ENCODE measurements at places on chromosomes 2 and 18. TPM values are rescaled to one million over a fixed set of nuclear protein-coding genes. Genes with fewer than 3 reads are reported as not detected.

DNA sequence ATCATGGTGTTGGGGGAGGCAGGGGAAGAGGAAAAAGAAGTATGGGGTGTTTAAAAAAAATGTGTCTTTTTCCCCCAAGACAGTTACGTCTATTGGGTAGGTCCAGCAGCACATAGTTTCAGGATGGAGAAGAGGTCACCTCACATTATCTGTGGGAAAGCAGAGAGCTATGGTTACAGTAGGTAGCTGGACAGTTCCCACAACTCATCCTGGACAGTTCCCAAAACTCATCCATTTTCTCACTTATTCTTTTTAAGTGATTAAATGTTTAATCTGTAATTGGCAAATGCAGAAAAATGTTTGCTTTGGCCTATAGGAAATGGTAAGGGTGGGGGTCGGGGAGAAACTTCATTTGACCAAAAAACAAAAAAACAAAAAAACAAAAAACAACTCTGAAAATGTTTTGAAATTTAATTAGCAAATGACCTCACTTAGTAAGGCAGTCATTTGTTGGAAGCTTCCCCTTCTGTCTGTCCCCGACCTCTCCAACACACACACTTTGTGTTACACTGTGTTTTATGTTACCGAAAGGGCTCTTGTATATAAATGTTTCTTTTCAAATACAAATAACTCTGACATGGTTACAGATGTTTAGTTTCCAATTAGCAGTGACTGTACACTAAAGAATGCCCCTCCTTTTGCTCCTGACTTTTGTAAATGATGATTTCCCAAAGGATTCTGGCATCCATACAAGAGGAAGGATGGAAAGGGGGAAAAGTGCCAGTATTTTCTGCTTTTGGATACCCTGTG, 173.3 kb upstream of the ZFP36L2 start:
- H3K27me3 ChIP-seq, result no peaks in the 10 kb centered on the region
- H3K36me3 ChIP-seq, result 0 out of 2 replicates have a peak, but pooled peaks cover 2% of the 10 kb centered on the region
- peaks cover 29% of the 10 kb centered on the region for H3K4me1 ChIP-seq
- no peak for DNase-seq

- no peak for DNase-seq
- no peaks in the 10 kb centered on the region for H3K36me3 ChIP-seq
- no peak overlapping the region for H3K27ac ChIP-seq
- peaks cover 11% of the 10 kb centered on the region for H3K27me3 ChIP-seq
- H3K4me3 ChIP-seq, result no peak overlapping the region
- peaks cover 30% of the 10 kb centered on the region for H3K4me1 ChIP-seq
Observed at GRCh38 chr2:26570083-26570430, 71.1 kb downstream of the CIB4 start.

- peak; percentile 6 for DNase-seq
- no peaks in the 10 kb centered on the region for H3K36me3 ChIP-seq
- no peak overlapping the region for H3K27ac ChIP-seq
Observed at GRCh38 chr2:240929364-240930095, 23.4 kb downstream of the CROCC2 start.

GRCh38 chr18:75170916-75171315, 38.0 kb downstream of the PTGR3 start:
- no peaks in the 10 kb centered on the region for H3K27me3 ChIP-seq
- DNase-seq, result no peak
- peaks cover 16% of the 10 kb centered on the region for H3K4me1 ChIP-seq

DNA sequence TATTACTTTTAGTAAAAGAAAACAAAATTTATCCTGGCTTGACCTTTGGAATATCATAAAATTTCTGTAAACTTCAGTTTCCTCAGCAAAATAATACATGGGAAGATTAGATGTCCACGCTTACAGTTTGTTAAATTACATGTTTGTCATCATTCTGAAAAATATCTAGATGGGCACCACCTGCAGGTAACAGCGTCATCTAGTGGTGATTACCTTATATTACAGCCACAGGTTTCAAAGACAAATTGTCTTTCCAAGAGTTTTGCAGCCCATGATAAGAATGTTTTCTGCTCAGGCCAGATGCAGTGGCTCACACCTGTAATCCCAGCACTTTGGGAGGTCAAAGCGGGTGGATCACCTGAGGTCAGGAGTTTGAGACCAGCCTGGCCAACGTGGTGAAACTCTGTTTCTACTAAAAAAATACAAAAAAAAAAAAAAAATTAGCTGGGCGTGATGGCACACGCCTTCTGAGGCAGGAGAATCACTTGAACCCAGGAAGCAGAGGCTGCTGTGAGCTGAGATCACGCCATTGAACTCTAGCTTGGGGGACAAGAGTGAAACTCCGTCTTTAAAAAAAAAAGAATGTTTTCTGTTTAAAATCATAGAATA, 96.3 kb upstream of the RASGRP3 start:
- no peak overlapping the region for H3K27ac ChIP-seq
- no peaks in the 10 kb centered on the region for H3K27me3 ChIP-seq
- H3K4me3 ChIP-seq, result no peak overlapping the region
- DNase-seq, result no peak

- H3K36me3 ChIP-seq, result no peaks in the 10 kb centered on the region
- no peak for DNase-seq
- H3K4me3 ChIP-seq, result no peak overlapping the region
- H3K27ac ChIP-seq, result no peak overlapping the region
Observed at GRCh38 chr2:75892490-75892889, 181.8 kb upstream of the GCFC2 start.

- H3K4me1 ChIP-seq, result 0 out of 2 replicates have a peak, but pooled peaks cover 3% of the 10 kb centered on the region
- H3K4me3 ChIP-seq, result no peak overlapping the region
- H3K27me3 ChIP-seq, result no peaks in the 10 kb centered on the region
- DNase-seq, result no peak
Observed at GRCh38 chr18:12426924-12427323, 19.2 kb downstream of the PRELID3A start.

DNA sequence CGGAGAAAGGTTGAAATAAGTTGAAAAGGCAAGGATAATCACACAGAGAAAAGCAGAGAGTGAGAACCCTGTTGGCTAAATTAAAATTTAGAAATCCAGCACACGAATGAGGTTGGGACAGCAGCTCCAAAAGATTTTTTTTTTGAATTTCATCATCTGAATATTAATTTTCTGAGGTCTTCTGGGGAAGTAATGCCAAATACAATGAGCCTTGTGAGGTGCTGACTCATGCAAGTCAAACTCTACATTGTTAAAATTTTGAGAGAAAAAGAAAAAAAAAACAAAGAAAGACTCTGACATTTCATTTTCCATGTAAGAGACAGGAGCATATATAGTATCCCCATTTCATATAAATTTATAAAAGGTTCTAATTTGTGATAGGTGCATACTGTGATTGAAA, 614.2 kb upstream of the CDH2 start:
- peaks cover 14% of the 10 kb centered on the region for H3K4me1 ChIP-seq
- no peak overlapping the region for H3K4me3 ChIP-seq
- H3K27ac ChIP-seq, result no peak overlapping the region
- no peak for DNase-seq
- no peaks in the 10 kb centered on the region for H3K36me3 ChIP-seq
- no peaks in the 10 kb centered on the region for H3K27me3 ChIP-seq

GRCh38 chr2:61750624-61751023, 103.2 kb downstream of the FAM161A start:
- no peaks in the 10 kb centered on the region for H3K4me1 ChIP-seq
- H3K27ac ChIP-seq, result no peak overlapping the region
- H3K36me3 ChIP-seq, result no peaks in the 10 kb centered on the region
- no peak overlapping the region for H3K4me3 ChIP-seq
- no peaks in the 10 kb centered on the region for H3K27me3 ChIP-seq

- DNase-seq, result no peak
- no peak overlapping the region for H3K27ac ChIP-seq
- H3K27me3 ChIP-seq, result no peaks in the 10 kb centered on the region
- H3K4me1 ChIP-seq, result peaks cover 5% of the 10 kb centered on the region
Observed at GRCh38 chr2:208366215-208367127, 40.1 kb upstream of the PTH2R start.

DNA sequence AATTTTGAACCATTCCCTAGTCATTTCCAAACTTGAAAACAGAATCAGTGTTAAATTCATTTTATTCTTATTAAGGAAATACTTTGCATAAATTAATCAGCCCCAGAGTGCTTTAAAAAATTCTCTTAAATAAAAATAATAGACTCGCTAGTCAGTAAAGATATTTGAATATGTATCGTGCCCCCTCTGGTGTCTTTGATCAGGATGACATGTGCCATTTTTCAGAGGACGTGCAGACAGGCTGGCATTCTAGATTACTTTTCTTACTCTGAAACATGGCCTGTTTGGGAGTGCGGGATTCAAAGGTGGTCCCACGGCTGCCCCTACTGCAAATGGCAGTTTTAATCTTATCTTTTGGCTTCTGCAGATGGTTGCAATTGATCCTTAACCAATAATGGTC, 5.5 kb upstream of the MROH2A start:
- DNase-seq, result no peak
- peaks cover 8% of the 10 kb centered on the region for H3K36me3 ChIP-seq
- no peaks in the 10 kb centered on the region for H3K27me3 ChIP-seq

Gene NCKAP1
- total RNA-seq, result 173 TPM
